Activated CD8-positive, alpha-beta memory T cell treated with anti-CD3 and anti-CD28 coated beads for 1 hour (primary cell): ENCODE measurements at places on chromosomes 6 and 20.

DNA sequence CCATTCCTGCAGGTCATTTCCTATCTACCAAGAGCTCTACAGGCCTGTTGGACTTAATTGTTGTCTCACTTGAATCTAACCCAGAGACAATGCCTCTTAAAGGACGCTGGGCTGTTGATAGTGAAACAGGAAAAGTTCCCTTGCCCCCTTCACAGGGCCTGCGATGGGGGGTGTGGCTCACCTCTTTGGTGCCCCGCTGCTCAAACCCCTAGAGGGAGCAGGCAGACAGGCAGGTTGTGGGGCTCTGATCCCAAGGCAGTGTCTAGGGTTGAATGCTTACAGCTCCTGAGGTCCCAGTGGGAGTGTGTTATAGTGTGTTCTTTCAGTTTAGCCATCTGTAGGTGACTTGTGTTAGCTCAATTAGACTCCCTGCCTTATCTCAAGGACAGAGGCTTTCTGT, 68.0 kb downstream of the OTOR start:
- no peak for DNase-seq

- DNase-seq, result no peak
These were observed 71.2 kb downstream of the TNFRSF21 start for GRCh38 chr6:47238456-47238995.

DNA sequence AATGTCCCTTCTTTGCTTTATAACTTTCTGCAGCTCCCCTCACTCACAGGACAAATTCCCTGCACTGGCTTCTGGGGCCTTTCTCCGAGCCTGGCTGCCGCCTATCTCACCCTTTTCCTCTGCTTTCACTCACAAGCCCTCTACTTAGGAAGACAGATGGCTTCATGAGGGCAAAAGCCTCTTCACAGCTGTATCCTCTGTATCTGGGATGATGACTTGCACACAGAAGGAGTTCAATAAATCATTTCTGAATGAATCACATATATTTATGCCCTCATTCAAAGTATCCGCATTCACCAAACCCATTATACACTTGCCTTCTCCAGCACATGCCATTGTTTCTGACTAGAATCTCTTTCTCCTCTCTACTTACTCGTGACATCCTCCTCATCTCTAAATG, 159.0 kb upstream of the RIPOR2 start:
- no peak for DNase-seq

GRCh38 chr20:13006825-13007224, 1.9 kb upstream of the SPTLC3 start:
- DNase-seq, result no peak

GRCh38 chr6:38283734-38284362, 355.9 kb downstream of the BTBD9 start:
- DNase-seq, result no peak

DNA sequence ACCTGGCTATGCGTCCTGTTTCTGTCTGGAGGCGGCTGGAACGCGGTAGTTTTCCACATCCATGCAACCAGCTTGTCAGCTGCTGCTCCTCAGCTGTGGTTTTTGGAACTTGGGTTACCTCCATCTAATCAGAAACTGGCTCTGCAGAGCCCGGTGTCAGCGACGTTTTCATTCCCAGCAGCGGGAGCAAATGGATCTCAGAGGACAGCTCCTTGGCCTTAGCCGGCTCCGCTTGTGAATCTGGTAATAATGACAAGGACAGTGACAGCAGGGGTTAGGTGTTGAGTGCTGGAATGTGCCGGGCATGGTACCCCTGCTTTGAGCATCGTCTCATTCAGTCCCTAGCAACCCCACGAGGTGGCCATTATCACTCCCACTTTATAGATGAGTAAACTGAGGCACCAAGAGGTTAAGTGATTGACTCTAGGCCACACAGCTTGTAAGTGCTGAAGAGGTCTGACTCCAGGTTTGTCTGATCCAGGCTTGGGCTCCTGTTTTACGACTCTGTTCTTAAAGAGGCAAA, 1.3 kb downstream of the SLCO4A1 start:
- DNase-seq, result no peak

- DNase-seq, result no peak
These were observed 26.7 kb downstream of the IYD start for GRCh38 chr6:150395388-150396009.

GRCh38 chr20:53030061-53030460, 57.9 kb downstream of the TSHZ2 start:
- DNase-seq, result no peak

GRCh38 chr6:89564752-89565427, 73.7 kb downstream of the LYRM2 start:
- no peak for DNase-seq

DNA sequence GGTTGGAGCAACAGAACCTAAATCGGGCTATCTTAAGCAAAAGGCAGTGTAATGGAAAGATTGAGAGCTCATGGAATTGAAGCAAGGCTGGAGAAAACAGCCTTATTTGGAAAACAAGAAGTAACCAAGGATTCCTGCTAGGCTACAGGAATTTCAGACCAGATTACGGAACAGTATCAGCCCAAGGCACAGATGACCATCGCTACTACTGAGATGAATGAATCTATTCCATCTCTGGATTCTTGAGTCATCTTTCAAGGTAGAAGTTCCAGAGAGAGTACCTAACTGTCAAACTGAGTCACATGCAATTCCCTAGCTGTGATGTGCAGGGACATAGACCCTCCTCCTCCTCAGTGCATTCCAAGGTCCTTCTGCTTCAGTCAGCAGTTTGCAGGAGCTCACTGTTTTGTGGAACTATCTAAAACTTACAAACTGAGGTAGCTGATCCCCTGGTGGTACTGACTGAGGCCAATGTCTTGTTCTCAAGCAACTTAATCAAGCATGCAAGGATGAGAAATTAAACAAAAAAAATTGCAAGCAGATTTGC, 62.0 kb upstream of the SMLR1 start:
- DNase-seq, result no peak

GRCh38 chr20:55928266-55928665, 77.1 kb downstream of the CBLN4 start:
- DNase-seq, result no peak

DNA sequence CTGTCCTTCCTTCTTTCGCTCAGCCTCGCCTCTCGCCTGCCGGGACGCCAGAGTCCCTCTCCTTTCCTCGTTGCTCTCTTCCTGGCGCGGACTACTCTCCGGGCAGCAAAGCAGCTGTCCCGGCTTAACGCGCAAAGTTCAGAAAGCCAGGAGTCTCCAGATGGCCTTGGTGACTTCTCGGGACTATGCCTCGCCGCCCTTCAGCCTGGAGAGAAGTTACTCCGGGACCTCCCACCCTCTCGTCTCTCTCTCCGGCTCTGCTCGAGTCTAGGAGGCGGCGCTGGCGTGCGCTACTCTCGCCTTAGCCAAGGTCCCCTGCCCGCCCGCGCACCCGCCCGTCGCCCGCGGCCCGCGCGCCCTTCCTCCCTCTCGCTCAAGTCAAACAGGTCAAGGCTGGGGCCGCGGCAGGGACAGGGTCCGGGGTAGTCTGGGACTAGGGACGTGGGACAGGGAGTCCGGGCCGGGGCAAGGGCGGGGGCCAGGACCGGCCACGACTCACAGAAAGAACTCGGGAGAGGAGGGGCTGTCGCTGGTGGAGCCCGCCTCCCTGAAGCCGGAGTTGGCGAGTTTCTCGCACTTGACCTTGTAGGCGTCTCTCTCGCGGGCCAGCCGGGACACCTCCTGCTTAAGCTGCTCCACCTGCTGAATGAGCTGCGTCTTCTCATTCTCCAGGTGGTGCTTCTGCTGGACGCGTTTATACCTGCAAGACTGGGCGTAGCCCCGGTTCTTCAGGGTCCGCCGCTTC, 1.5 kb downstream of the MAFB start:
- DNase-seq, result no peak

GRCh38 chr20:60518022-60518421, 559.8 kb downstream of the CDH26 start:
- no peak for DNase-seq

GRCh38 chr20:4060064-4060795, 44.9 kb upstream of the RNF24 start:
- no peak for DNase-seq

GRCh38 chr6:23202207-23202606, 632.8 kb downstream of the HDGFL1 start:
- no peak for DNase-seq

DNA sequence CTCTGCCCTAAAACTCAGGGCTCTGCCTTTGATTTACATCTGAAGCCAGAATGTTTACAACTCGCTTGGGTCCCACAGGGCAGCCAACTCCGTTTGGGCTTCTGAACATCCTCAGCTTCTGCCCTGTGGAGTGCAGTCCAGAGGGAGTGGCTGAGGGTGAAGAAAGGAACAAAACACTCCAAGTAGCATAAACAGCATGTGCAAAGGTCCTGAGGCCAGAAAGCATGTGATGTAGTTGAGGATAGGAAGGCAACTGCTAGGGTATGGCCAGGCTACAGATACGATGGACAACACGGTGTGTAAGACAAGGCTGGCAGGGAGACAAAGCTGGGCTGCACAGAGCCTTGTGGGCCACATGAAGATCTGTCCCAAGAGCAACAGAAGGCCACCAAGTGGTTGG, 12.5 kb downstream of the JAG1 start:
- DNase-seq, result no peak

DNA sequence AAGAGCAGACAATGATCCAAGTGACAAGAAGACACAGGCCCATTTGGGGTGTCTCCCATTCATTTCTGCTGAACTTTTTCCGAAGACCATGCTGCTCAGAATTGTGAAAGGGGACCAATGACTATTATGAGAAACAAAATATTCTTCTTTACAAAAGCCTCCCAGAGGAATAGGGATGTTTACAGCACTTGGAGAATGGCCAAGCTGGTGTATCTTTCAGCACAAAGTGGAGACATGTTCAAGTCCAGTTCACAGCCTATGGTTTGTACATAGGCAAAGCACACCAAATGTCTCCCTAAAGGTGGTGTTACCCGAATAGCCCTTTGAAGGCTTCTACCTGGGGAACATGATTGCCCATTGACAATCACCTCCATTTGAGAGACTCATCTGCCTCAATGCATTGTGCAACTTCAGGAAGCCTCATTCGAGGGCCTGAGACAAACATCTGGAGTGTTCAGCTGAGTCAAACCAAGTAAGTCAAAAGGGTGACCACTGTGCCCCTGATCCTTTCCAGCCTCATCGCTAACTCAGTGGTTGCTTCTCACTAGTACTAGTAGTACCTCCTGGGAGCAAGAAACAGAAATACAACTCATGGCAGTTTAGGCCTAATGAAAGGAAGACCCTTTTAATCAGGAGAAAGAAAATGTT, 451.0 kb upstream of the MARCKS start:
- DNase-seq, result no peak

DNA sequence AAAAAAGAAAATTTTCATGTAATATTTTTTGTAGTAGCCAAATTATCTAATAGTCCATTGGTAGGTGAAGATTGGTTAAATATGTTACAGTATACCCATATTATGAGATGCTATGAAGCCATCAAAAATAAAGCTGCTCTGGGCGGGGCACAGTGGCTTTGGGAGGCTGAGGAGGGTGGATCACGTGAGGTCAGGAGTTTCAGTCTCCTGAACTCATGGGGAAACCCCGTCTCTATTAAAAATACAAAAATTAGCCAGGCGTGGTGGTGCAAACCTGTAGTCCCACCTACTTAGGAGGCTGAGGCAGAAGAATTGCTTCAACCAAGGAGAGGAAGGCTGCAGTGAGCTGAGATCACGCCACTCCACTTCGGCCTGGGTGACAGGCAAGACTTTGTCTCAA, 360.5 kb downstream of the KIF16B start:
- no peak for DNase-seq

DNA sequence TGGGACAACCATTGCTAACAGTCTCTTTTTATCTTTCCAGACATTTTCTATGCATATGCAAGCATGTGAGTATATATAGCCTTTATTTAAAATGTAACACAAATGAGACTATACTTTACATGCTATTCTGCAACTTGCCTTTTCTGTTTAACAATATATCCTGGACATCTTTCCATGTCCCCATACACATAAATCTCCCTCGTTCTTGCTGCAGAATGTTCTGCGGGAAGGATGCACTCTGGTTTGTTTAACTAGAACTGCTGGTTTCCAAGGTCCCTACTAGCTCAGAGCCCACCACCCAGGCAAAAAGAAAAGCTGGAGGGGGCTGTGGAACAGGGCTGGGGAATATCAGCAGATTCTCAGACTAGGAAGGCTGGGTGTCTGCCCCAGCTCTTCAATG, 35.2 kb upstream of the CCDC167 start:
- no peak for DNase-seq

DNA sequence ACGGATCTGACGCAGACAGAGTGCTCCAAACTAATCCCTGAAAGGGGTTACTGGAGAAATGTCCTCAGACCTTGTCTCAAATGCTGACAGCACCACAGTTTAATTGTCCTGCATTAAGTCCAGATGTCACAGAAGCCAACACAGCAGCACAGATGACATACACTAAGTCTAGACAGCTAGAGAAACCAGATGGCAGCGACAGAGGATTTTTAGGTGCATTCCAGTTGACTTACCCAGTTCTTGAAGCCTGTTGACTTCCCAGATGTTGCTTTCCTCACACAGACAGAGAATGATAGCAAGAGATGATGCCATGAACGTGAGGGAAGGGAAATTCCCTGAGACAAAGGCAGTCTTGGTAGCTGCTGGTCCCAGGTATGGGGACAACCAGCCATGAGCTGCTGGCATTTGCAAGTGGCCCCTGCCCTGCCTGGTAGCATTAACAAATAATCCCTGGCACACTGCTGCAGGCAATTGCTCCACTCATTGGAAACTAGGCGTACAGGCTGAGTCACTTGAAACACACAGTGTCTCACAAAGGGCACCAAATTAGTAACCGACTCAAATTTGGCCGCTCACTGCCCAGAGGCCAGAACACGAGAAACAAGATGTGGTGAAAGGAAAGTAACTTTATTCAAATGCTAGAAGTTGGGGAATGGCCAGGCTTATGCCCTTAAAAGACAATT, 52.2 kb downstream of the ADGB start:
- no peak for DNase-seq

DNA sequence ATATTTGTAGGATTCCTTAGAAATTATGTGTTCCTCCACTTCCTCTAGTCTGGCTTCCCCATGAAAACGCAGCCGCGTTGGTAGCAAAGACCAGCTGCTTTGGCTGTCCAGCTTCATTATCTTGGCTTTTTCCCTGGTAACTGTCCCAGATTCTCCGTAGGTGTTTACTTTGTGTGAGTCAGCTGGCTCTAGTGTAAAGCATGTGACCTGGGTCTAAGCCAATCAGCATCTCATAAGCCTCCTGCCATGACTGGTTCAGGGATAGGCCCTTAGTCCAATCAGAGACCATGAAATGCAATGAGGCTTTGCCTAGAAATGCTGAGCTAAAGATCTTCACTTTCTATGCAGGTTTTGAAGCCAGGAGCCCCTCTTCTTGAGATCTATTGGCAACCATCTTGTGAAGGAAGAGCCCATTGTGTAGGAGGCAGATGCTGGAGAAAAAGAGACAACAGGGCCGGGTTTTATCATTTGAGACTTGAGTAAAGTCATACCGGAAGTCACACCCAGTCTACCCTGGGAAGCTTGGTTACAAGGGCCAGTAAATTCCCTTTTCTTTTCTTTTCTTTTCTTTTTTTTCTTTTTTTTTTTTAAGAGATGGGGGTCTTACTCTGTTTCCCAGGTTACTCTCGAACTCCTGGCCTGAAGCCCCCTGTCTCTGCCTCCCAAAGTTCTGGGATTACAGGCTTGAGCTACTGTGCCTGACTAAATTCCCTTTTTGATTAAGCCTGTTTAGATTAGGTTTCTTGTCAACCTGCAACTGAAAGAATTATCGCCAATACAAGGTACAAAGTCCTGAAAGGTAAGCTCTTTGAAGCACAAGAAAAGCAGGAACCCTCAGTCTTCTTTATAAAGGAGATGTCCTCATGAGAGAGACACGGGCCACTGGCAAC, 256.5 kb upstream of the RREB1 start:
- no peak for DNase-seq

GRCh38 chr20:49303065-49303552, 25.3 kb upstream of the ZNFX1 start:
- DNase-seq, result no peak

GRCh38 chr6:142945446-142946180, 637 bp upstream of the HIVEP2 start:
- peak; percentile 43 for DNase-seq
